ENCODE measurements at places on chromosomes 13 and 19. TPM values are rescaled to one million over a fixed set of nuclear protein-coding genes. Genes with fewer than 3 reads are reported as not detected.

DNA sequence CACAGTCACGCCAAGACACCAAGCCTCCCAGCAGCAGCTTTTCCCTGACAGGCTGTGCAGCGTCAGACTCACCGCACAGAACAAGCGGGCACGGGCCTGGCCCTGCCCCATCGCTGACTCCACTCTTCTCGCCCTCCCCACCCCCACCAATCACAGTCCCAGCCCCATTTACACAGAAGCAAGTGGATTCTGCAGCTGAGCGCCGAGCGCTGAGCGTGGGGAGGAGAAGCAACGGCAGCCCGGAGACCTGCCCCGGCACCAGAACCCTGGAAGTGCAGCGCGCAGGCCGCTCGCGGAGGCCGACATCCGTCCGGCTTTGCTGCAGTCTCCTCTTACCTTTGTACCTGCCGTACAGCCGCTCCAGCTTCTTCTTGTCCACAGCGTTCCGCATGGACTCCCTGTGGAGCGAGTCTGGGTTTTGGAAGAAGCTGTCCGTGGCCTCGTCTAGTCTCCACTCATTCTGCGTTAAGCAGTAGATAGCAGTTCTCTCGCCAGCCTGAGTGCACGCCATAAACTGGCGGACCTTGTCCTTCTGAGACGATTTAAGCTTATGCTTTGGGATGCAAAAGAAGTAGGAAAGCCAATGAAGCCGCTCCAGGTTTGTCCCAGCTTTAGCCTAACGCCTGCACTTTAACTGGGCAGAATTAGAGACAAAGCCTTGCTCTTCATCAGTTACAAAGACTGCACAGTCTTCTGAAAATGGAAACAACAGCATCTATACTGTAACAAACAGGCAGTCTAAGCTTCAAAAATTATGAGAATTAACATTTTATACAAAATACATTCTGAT is 6.8 kb downstream of the DCUN1D2 start:
- H3K27ac ChIP-seq, result no peak overlapping the region
- DNase-seq, result no peak
- peaks cover 24% of the 10 kb centered on the region for H3K36me3 ChIP-seq
- no peaks in the 10 kb centered on the region for H3K4me1 ChIP-seq
- no peaks in the 10 kb centered on the region for H3K27me3 ChIP-seq

KIRREL2 gene
- not detected for total RNA-seq

GRCh38 chr13:91133941-91134802 is 213.3 kb upstream of the MIR17HG start:
- H3K4me1 ChIP-seq, result no peaks in the 10 kb centered on the region
- no peak for DNase-seq
- H3K27me3 ChIP-seq, result no peaks in the 10 kb centered on the region
- H3K27ac ChIP-seq, result no peak overlapping the region
- H3K4me3 ChIP-seq, result no peak overlapping the region
- no peaks in the 10 kb centered on the region for H3K36me3 ChIP-seq

GRCh38 chr13:95541308-95541707 is 11.2 kb upstream of the CLDN10 start:
- H3K36me3 ChIP-seq, result no peaks in the 10 kb centered on the region
- peaks cover 10% of the 10 kb centered on the region for H3K27me3 ChIP-seq
- no peak overlapping the region for H3K27ac ChIP-seq
- H3K4me3 ChIP-seq, result no peak overlapping the region
- no peaks in the 10 kb centered on the region for H3K4me1 ChIP-seq

ZNF607 gene
- total RNA-seq, result not detected

DNA sequence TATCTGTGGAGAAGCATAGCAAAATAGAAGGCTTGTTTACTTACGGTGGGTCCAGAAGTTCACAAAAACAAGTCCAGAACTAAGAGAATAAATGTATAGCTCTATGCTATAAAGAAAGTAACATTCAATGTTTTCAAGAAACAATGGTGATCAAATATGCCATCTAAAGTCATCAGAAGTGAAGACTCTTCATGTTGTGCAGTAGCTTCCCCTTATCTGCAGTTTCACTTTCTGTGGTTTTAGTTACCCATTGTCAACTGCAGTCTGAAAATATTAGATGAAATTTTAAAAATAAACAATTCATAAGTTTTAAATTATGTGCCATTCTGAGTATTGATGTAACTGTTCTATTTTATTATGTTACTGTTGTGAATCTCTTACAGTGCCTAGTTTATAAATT is 72.5 kb downstream of the EDNRB start:
- no peaks in the 10 kb centered on the region for H3K27me3 ChIP-seq
- H3K4me3 ChIP-seq, result no peak overlapping the region
- no peak overlapping the region for H3K27ac ChIP-seq
- no peaks in the 10 kb centered on the region for H3K36me3 ChIP-seq
- H3K4me1 ChIP-seq, result no peaks in the 10 kb centered on the region
- DNase-seq, result no peak

SBK2 gene
- total RNA-seq, result not detected

LRRC8E gene
- total RNA-seq, result 2.1 TPM

ZNF536 gene
- total RNA-seq, result 0.79 TPM

DNA sequence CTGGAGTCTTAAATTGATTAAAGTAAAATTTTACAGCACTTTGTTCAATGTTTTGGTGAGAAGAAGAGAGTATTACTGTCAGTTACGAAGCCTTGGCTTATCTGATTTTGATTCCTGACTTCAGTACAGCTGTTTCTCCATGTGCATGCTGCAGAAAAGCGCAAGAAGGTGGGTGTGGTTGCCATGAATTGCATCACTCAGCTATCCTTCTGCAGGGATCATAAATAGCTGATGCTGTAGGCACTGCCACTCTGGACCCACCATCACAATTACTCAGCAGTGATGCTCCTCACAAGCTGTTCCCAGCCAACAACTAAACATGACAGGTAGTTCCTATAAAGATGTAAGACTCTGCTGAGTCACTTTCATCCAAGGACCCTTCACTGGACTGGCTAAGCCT is 321.2 kb downstream of the IRS2 start:
- no peaks in the 10 kb centered on the region for H3K27me3 ChIP-seq
- no peak for DNase-seq
- H3K36me3 ChIP-seq, result no peaks in the 10 kb centered on the region
- H3K27ac ChIP-seq, result no peak overlapping the region
- H3K4me1 ChIP-seq, result no peaks in the 10 kb centered on the region

GRCh38 chr13:76885203-76886004 is 801 bp downstream of the KCTD12 start:
- DNase-seq, result peak; percentile 44
- H3K4me1 ChIP-seq, result peaks cover 16% of the 10 kb centered on the region
- H3K36me3 ChIP-seq, result no peaks in the 10 kb centered on the region
- H3K27ac ChIP-seq, result no peak overlapping the region

DNA sequence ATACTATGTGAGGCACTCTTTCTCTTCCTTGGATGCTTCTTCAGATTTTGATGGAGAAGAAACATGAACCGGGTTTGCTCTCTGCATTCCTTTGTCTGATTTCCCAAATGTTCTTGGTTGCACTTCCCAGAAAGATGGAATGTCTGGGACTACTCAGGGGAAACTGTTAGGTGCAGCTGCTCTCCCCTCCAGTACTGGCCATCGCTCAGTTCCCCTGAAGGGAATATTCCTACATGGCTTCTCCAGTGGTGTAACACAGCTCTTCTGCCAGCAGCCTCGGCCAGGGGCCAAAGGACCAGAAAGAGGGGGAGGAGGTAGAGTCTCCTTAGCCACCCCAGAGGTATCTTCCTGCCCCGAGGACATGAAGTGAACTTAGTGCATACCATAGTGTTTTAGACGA is 33.5 kb upstream of the SPRY2 start:
- peaks cover 3% of the 10 kb centered on the region for H3K4me1 ChIP-seq
- no peak for DNase-seq
- H3K36me3 ChIP-seq, result no peaks in the 10 kb centered on the region
- H3K4me3 ChIP-seq, result no peak overlapping the region

DNA sequence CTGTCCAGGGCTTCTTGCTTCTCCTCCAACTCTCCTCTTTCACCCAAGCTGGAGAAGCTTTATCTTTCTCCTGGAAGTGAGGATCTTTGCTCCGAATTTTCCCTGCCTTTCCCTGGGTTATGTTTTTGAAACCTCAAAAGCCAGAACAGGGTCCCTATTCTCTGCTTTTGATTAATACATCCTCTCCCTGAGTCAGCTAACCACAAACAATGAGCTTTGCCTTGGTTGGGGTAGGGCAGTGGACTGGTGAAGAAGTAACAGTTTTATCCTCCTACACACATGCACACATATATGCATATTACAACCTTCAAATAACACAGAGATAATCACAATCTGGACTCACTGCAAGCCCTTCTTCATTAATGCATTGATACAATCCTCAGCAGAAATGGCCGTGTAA is 44.6 kb downstream of the DLEU7 start:
- H3K4me1 ChIP-seq, result peaks cover 20% of the 10 kb centered on the region
- no peak overlapping the region for H3K27ac ChIP-seq
- no peak overlapping the region for H3K4me3 ChIP-seq
- no peaks in the 10 kb centered on the region for H3K36me3 ChIP-seq

DNA sequence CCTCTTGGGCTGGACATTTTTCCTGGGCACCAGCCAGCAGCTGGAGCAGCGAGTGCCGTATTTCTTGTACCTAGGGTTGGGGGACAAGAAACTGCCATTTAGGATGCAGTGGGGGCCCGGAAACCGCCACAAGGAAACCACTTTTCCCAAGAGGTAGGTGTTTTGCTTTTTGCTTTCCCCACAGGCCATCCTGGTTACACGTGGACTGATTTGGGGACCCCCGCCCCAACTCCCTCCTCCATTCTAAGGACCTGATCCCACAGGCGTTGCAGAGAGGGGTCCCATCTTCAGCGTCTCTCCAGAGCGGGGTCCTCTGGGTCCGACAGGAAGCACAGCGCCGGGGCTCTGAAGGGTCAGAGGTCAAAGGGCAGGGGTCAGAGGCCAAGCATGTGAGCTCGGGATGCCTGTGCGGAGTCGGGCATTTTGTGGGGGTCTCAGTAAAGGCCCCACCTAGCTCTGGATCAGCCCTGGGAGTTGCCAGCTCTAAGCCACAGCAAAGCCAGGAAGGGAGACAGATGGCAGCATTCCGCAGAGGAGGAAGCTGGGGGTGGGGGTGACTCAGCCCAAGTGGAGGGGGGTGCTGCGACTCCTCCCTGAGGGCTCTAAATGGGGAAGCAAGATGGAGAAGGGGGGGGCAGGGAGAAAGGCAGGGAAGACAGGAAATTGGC is 4.3 kb downstream of the ZGLP1 start:
- H3K4me1 ChIP-seq, result peaks cover 25% of the 10 kb centered on the region
- peak overlapping the region; percentile 42 for H3K27ac ChIP-seq
- H3K4me3 ChIP-seq, result no peak overlapping the region
- no peaks in the 10 kb centered on the region for H3K27me3 ChIP-seq
- no peak for DNase-seq

- peaks cover 4% of the 10 kb centered on the region for H3K36me3 ChIP-seq
- H3K27ac ChIP-seq, result no peak overlapping the region
- H3K27me3 ChIP-seq, result no peaks in the 10 kb centered on the region
Observed at GRCh38 chr13:48488995-48489394, 43.9 kb downstream of the RCBTB2 start.

ANGPTL4 gene
- 1.5 TPM for total RNA-seq

- H3K4me3 ChIP-seq, result no peak overlapping the region
- DNase-seq, result no peak
- H3K4me1 ChIP-seq, result no peaks in the 10 kb centered on the region
- no peak overlapping the region for H3K27ac ChIP-seq
Observed at GRCh38 chr13:81664872-81665271, 1323.9 kb upstream of the SPRY2 start.

- H3K36me3 ChIP-seq, result no peaks in the 10 kb centered on the region
- H3K27ac ChIP-seq, result no peak overlapping the region
- no peak overlapping the region for H3K4me3 ChIP-seq
- DNase-seq, result no peak
- H3K27me3 ChIP-seq, result peaks cover 49% of the 10 kb centered on the region
Observed at GRCh38 chr19:55146705-55147273, 2.2 kb downstream of the TNNT1 start.

GRCh38 chr19:39052243-39052746 is 19.9 kb upstream of the FBXO27 start:
- H3K27ac ChIP-seq, result no peak overlapping the region
- peak; percentile 55 for DNase-seq
- H3K4me3 ChIP-seq, result no peak overlapping the region
- no peaks in the 10 kb centered on the region for H3K4me1 ChIP-seq
- H3K36me3 ChIP-seq, result no peaks in the 10 kb centered on the region
- no peaks in the 10 kb centered on the region for H3K27me3 ChIP-seq

Data from SJSA1 (cell line).